ENCODE measurements at places on chromosomes 16 and 17. TPM values are rescaled to one million over a fixed set of nuclear protein-coding genes. Genes with fewer than 3 reads are reported as not detected.

DNA sequence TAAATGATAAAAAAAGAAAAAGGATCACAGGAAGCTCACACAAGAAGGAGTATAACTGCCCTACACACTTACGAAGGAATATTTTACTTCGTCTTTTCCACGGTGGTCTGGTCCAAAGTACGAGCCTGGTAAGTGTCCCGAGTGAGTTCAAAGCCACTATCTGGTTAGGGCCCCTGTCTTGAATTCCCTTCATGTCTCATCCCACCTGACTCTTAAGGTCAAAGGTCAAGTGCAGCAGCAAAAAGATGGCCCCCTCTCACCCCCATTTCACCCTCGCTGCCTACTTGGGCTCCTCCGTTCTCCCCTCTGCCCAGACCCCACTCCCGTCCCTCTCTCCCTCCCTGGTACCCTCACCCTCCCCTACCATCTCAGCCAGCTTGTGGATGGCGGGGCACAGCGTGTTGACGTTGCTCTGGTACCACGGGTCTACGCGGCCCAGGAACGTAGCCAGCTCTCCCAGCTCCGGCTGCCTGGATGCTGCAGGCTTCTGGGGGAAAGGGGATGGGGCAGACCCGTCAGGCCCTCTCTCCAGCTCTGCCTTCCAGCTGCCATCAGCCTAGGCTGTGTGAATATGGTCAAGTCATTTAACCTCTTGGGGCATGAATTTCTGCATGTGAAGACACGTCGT lies 27.8 kb upstream of the MFSD6L start:
- DNase-seq: no peak

GRCh38 chr16:3029491-3030221 lies 5.8 kb downstream of the THOC6 start:
- DNase-seq: no peak

DNA sequence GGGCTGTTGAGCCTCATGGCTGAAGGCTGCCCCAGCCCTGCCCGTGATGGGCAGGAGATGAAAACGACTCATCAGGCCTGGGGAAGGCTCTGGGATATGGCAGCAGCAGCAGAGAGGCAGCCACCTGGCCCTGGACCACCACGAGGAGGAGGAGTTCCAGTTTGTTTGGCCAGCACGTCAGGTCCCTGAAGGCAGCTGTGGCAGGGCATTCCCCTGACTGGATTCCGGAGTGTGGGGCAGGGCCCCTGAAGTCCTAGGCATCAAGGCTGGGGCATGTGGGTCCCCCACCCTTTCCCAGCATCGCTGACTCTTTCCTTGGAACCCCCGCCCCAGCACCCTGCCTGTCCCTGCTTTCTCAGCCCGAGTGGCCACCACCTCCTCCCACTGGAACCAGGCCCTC lies 197.4 kb downstream of the ZNF423 start:
- no peak for DNase-seq

CCL5 gene
- total RNA-seq: 0.17 TPM

CD7 gene
- total RNA-seq: 0.74 TPM
